MCF 10A (cell line): ENCODE measurements at places on chromosomes 7 and 10.
A peak's percentile ranks its signal among the peaks of the same experiment; 100 is the strongest.

- peak; percentile 82 for DNase-seq
Measured at GRCh38 chr10:97708976-97709946, 4.3 kb upstream of the MARVELD1 start.

- DNase-seq, result no peak
Measured at GRCh38 chr7:77698042-77698625, 1.9 kb downstream of the RSBN1L start.

GRCh38 chr10:2878818-2879217, 188.5 kb upstream of the PFKP start:
- no peak for DNase-seq

- no peak for DNase-seq
Measured at GRCh38 chr7:139643951-139644585, 120.6 kb downstream of the CLEC2L start.

- no peak for DNase-seq
Measured at GRCh38 chr7:139384611-139385010, 24.9 kb downstream of the LUC7L2 start.

DNA sequence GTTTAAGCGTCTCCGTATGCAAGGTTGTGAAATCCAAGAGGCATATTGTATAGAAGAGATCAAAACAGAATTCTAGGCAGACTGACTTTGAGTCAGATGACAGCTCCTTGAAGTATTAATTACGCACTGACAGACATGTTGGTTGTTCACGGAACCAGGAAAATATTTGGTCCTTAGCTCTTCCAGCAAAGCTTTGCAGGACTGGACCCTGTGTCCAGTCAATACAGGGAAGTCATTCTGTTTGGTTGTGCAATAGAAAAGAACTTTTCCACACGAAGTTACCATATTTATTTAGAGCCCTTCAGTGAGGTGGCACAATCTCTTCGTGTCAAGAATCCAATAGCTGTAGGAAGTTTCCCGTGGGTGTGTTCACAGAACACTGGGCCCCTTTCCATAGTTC, 205.3 kb downstream of the ARHGAP21 start:
- DNase-seq, result no peak

DNA sequence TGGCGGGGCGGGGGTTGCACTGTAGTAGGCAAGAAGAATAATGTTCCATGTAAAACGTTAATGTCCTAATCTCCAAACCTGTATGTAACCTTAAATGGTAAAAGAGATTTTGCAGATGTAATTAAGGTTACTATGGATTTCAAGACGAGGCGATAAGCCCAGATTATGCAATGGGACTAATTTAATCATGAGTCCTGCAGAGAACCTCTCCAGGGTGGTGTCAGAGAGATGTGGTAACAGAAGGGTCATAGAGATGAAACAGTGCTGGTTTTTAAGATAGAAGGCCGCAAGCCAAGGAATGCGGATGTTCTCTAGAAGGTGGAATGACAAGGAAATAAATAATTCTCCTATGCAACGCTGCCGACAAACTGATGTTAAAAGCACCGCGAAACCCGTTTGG, 57.1 kb downstream of the UBE3C start:
- no peak for DNase-seq

DNA sequence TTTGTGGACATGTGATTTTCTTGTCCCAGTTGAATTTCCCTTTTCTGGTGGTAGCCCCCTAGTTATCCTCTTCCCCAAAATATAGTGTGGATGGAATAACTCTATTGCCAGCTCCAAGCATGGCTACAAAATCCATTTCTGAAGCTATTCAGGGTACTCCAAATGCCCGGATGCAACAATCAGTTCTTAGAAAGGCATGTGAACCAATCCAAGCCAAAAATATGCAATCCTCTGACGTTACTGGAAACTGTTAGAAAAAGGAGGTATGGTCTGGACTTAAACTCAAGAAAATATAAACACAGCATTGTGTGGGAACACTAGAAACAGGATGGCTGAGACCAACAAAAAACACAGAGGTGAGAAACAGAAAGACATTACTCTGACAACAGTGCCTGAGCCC, 347.0 kb downstream of the GPAM start:
- no peak for DNase-seq

- peak; percentile 79 for DNase-seq
Measured at GRCh38 chr7:134513169-134513752, 14.1 kb upstream of the AKR1B10 start.

GRCh38 chr7:11430112-11430511, 401.9 kb downstream of the THSD7A start:
- no peak for DNase-seq

- no peak for DNase-seq
Measured at GRCh38 chr10:126123466-126123865, 227.1 kb downstream of the FANK1 start.

GRCh38 chr10:75143353-75143752, 31.9 kb downstream of the SAMD8 start:
- DNase-seq, result peak; percentile 28

GRCh38 chr7:32058002-32058401, 12.2 kb downstream of the PDE1C start:
- no peak for DNase-seq

- peak; percentile 55 for DNase-seq
Measured at GRCh38 chr10:93995598-93996271, 2.0 kb downstream of the PLCE1 start.

- no peak for DNase-seq
Measured at GRCh38 chr7:25288556-25289307, 60.4 kb upstream of the NPVF start.

DNA sequence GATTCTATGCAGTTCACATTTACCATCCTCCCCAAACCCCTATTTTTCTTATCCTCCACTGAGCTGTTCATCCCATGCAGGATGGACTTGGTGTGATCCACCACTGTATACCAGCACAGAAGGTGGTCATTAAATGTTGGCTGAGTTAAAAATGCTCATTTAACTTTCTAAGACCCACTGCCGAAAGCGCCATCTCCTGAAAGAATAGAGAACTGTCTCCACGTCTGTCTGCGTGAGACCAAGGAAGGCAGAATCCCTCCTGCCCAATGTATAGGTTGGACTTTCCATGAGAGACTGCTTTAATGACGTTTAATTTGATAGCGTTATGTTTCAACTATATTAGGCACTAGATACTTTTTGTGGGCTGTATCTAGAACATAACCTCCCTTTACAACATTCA, 124.3 kb downstream of the GPAM start:
- no peak for DNase-seq

DNA sequence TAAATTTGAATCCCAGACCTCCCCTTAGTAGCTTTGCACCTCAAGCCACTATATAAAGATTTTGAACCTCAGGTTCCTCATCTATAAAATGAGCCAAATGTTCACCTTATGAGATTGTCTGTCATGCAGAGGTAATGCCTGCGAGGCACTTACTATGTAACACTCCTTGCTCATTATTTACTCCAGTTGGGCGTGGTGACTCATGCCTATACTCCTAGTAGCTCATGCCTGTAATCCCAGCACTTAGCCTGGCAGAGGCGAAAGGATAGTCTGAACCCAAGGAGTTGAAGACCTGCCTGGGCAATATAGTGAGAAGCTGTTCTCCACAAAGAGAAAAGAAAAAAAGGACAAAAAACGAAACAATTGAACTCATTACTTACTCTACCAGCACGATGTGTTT, 82.2 kb downstream of the MDFIC start:
- peak; percentile 83 for DNase-seq

DNA sequence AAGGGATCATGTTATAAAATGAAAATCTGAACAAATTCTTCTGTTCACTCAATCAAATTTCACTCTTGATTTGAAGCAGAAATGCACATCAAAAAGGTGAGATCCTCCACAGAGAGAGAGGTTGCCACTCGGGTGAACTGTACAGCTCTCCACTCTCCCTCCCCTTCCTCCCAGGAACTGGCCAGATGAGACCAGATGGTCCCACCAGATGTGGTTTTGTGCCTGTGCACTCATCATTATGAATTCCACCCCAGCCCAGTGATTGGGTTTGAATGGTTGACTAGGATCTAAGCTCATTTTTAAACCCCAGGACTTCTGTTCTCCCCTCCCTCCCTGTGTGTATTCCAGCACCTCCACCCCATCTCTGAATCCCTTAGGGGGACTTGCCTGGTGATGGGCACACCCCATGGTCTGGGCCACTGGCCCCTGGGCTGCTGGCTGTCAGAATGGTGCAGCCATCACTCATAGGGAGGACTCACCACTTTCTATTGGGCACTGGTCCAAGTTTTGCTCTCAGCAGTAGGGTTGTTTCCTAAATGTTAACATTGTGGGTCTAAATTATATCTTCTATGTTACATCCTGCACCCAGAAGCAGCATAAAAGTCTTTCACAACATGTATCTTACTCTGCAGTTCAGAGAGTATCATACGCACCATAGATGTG, 393.1 kb downstream of the TNS3 start:
- peak; percentile 22 for DNase-seq

DNA sequence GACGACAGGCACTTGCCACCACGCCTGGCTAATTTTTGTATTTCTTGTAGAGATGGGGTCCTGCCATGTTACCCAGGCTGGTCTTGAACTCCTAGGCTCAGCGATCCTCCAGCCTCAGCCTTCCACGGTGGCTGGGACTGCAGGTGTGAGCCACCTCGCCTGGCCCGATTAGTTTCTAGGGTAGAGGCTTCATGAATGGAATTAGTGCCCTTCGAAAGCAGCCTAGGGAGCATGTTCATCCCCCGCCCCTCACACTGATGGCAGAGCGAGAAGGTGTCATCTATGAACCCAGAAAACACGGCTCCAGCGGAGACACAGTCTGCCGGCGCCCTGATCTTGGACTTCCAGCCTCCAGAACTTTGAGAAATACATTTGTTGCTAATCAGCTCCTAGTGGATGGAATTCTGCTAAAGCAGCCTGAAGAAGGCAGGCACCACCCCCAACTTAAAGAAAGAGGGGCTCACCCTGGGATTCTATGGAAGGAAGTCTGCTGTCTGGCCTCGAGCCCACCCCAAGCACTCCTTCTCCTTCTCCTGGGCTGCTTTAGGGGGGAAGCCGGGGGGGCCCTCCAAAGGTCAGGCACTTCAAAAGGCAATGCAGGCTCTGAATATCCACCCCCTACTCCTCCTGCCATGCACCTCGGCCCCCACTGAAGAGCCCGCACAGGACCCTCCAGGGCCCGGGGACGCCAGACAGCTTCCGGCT, 10.1 kb downstream of the PDGFA start:
- no peak for DNase-seq

- DNase-seq, result no peak
Measured at GRCh38 chr7:38975944-38976392, 1.7 kb upstream of the POU6F2 start.
